ENCODE measurements at places on chromosomes 12 and 14. TPM values are rescaled to one million over a fixed set of nuclear protein-coding genes. Genes with fewer than 3 reads are reported as not detected.

DNA sequence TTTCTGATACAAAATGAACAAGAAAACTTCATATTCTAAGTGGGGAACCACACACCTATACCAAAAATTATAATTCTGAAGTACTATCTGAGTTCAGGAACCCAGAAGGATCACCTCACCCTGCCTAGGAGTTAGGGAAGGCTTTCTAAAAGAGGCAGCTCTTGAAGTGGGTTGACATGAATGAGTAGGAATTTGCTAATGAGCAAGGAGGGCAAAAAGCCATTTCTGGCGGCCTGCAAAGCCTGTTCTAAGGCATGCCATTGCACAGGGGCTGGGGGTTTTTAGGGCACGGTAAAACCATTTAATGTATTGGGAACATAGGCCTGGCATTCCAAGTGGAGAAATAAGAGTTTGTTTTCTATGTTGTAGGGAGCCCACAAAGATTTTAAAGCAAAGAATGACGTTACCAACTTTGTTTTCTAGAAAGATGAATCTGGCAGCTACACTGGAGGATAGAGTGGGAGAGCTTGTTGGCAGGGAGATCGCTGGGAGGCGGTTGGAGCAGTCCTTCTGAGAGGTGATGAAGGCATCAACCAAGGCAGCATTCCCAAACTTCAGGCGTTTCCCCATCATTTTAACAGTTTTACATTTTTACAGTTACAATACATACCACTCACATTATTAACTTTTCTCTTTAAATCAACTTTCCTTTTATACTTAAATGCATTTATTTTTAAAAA is 14.1 kb downstream of the IFT43 start:
- H3K27me3 ChIP-seq: no peaks in the 10 kb centered on the region
- H3K27ac ChIP-seq: no peak overlapping the region
- H3K36me3 ChIP-seq: peaks cover 6% of the 10 kb centered on the region

GRCh38 chr14:87691042-87691881 is 301.7 kb downstream of the GALC start:
- H3K27me3 ChIP-seq: no peaks in the 10 kb centered on the region
- H3K4me1 ChIP-seq: no peaks in the 10 kb centered on the region
- no peak for DNase-seq
- no peak overlapping the region for H3K4me3 ChIP-seq
- no peak overlapping the region for H3K27ac ChIP-seq

GRCh38 chr14:92414690-92415445 is 91.9 kb downstream of the SLC24A4 start:
- no peak overlapping the region for H3K4me3 ChIP-seq
- peak; percentile 75 for DNase-seq
- peaks cover 93% of the 10 kb centered on the region for H3K4me1 ChIP-seq

GRCh38 chr12:114732426-114733030 is 48.6 kb upstream of the TBX3 start:
- DNase-seq: no peak
- no peak overlapping the region for H3K4me3 ChIP-seq
- H3K36me3 ChIP-seq: no peaks in the 10 kb centered on the region
- no peaks in the 10 kb centered on the region for H3K4me1 ChIP-seq
- H3K27ac ChIP-seq: no peak overlapping the region
- peaks cover 44% of the 10 kb centered on the region for H3K27me3 ChIP-seq

The TMEM132D gene
- 0.04 TPM for polyA plus RNA-seq

The BLOC1S1 gene
- 223 TPM for polyA plus RNA-seq

DNA sequence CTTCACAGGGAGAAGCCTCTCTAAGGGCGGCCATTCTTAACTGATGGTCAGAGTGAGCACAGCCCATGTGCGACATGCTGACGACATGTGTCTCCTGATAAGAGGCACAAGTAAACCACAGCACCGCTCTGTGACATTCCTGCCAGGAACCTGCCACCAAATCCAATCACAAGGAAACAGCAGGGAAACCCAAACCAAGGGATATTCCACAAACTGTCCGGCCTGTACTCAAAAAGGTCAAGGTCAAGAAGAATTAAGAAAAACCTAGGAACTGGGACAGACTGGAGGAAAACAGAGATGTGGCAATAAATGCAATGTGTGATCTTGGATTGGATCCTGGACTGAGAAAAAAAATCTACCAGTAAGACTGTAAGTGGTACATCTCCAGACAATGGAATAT is 91.9 kb downstream of the SYNE3 start:
- no peaks in the 10 kb centered on the region for H3K27me3 ChIP-seq
- peaks cover 86% of the 10 kb centered on the region for H3K36me3 ChIP-seq
- no peak for DNase-seq
- no peak overlapping the region for H3K4me3 ChIP-seq
- H3K27ac ChIP-seq: no peak overlapping the region

GRCh38 chr12:73589220-73589619 is 948.4 kb upstream of the ATXN7L3B start:
- no peak overlapping the region for H3K27ac ChIP-seq
- H3K36me3 ChIP-seq: no peaks in the 10 kb centered on the region
- H3K27me3 ChIP-seq: no peaks in the 10 kb centered on the region
- no peaks in the 10 kb centered on the region for H3K4me1 ChIP-seq

DNA sequence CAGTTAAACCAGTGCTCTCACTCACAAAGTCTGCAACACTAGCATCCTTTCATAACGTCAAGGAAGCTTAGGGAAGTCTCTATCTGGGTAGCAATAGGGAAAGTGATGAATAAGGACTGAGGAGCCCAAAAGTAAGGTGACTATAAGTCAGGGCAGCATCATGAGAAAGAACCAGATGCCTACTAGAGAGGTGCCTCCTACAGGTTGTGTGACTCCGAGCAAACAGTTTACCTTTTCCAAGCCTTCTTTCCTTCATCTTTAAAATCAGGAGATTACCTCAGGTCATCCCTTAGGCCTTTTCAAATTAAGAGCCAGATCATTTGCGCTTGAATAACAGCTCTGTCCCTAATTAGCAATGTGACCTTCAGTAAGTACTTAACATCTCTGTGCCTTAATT is 40.2 kb downstream of the RTN1 start:
- H3K27ac ChIP-seq: peak overlapping the region; percentile 78
- H3K27me3 ChIP-seq: no peaks in the 10 kb centered on the region
- peaks cover 31% of the 10 kb centered on the region for H3K4me1 ChIP-seq
- no peaks in the 10 kb centered on the region for H3K36me3 ChIP-seq
- no peak overlapping the region for H3K4me3 ChIP-seq
- no peak for DNase-seq

The TCL1B gene
- not detected for polyA plus RNA-seq

DNA sequence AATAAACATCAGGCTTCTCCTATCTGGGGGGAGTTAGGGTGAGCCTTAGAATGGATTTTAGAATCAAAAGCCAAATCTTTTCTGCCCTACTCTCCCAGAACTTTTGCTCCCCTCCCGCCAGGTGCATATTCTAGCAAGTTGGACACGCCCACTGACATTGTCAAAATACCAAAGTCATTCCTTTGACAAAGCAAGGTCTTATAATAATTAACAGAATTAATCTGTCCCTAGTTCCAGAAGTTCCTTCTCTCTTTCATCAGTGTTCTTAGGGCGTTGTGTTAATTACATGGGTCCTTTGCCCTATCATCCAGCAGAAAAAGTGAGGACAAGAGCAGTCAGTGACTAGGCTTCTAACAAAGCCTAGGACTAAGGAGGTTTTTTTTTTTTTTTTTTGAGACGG is 2.4 kb downstream of the PRR13 start:
- peaks cover 30% of the 10 kb centered on the region for H3K4me1 ChIP-seq
- no peak overlapping the region for H3K27ac ChIP-seq
- DNase-seq: no peak

DNA sequence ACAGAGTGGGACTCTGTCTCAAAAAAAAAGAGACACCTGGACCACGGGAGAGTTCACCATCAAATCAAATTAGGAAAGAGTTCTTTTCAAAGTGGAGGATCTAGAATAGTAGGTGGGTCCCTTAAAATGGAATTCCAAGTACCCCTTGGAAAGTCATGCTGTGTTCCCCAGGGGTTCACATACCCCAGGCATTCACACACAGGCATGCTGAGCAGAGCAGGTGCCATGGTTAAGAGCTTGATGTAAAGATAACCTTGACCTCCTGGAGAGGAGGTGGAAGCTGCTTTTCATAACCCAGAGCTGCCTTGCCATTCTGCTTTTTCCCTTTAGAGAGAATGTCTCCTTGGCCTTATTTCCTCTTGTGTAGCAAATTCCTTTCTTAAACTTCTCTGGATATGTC is 14.2 kb upstream of the SRSF5 start:
- H3K27me3 ChIP-seq: no peaks in the 10 kb centered on the region
- no peak overlapping the region for H3K4me3 ChIP-seq
- no peak overlapping the region for H3K27ac ChIP-seq

GRCh38 chr14:61433169-61433568 is 111.8 kb downstream of the PRKCH start:
- H3K4me3 ChIP-seq: no peak overlapping the region
- no peaks in the 10 kb centered on the region for H3K4me1 ChIP-seq
- H3K36me3 ChIP-seq: no peaks in the 10 kb centered on the region
- H3K27ac ChIP-seq: no peak overlapping the region
- no peaks in the 10 kb centered on the region for H3K27me3 ChIP-seq

The ABCD2 gene
- not detected for polyA plus RNA-seq

GRCh38 chr12:65898241-65898640 is 74.0 kb downstream of the HMGA2 start:
- no peak overlapping the region for H3K27ac ChIP-seq
- H3K4me1 ChIP-seq: peaks cover 2% of the 10 kb centered on the region
- no peaks in the 10 kb centered on the region for H3K27me3 ChIP-seq
- no peak for DNase-seq
- no peaks in the 10 kb centered on the region for H3K36me3 ChIP-seq
- H3K4me3 ChIP-seq: no peak overlapping the region

GRCh38 chr14:40983604-40984003 is 623.1 kb upstream of the LRFN5 start:
- H3K4me3 ChIP-seq: no peak overlapping the region
- no peak overlapping the region for H3K27ac ChIP-seq
- no peaks in the 10 kb centered on the region for H3K36me3 ChIP-seq
- no peaks in the 10 kb centered on the region for H3K27me3 ChIP-seq

DNA sequence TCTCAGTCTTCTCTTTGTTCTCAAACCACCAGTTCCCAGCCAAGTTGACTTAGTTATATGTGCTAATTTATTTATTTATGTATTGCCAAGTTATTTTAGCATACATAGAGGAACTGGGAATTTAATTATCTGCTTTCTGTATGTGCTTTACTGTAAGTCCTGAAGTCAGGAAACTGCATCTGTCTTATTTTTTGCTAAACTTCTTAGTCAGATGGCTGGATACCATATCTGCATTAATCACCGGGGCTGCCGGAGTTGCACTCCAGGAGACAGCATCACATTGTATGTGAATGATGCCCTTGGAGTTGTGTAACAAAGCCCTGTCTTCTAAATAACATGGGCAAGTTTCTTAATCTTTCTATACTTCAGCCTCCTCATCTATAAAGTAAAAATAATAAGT is 96.2 kb downstream of the MON2 start:
- no peaks in the 10 kb centered on the region for H3K27me3 ChIP-seq
- H3K27ac ChIP-seq: no peak overlapping the region
- peaks cover 61% of the 10 kb centered on the region for H3K36me3 ChIP-seq
- no peak for DNase-seq
- no peaks in the 10 kb centered on the region for H3K4me1 ChIP-seq

The DEPDC4 gene
- polyA plus RNA-seq: 0.25 TPM

Measured in CD14-positive monocyte (primary cell).